Heart right ventricle (tissue), 16 donors: ENCODE measurements at places on chromosomes 2 and 18. TPM values are rescaled to one million over a fixed set of nuclear protein-coding genes. Genes with fewer than 3 reads are reported as not detected.

Gene LYG2
- not detected for total RNA-seq

DNA sequence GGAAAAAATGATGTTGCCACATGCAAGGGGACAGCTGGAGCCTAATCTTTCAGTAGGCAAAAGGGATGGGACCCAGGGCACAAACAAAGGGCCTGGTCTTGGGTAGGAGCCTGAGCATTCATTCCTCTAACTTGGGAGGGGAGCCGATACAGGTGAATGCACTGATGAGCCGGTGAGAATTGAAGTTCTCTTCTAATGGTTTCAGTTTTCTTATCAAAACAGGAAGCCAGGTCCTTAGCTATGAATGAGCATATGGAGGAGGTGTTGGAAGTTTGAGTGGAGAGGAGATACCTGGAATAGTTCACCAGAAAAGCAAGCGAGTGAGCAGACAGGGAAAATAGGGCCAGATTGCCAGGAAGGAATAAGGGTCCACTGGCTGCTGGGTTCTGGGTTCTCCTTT, 10.1 kb downstream of the DPP4 start:
- DNase-seq: no peak

DNA sequence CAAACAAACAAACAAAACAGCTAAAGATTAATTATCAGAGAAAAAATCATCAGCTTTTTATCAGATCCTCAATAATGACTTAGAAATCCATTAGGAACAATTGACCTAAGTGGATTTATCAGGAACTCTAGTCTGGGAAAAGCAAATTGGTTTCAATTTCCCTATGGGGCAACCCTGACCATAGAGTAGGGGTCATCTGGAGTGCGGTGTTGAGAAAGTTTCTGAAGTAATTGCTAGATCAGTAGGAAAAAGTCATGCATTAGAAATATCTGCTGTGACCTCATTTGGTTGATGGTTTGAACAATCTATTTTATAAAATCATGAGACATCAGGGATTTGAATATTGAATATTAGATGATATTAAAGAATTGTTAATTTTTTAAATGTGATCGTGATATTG, 507.9 kb downstream of the TXNL1 start:
- DNase-seq: no peak

GRCh38 chr2:200617156-200618053, 31.6 kb downstream of the AOX1 start:
- no peak for DNase-seq

Gene SOX11
- total RNA-seq: 1.5 TPM

Gene C2orf81
- total RNA-seq: 0.55 TPM

DNA sequence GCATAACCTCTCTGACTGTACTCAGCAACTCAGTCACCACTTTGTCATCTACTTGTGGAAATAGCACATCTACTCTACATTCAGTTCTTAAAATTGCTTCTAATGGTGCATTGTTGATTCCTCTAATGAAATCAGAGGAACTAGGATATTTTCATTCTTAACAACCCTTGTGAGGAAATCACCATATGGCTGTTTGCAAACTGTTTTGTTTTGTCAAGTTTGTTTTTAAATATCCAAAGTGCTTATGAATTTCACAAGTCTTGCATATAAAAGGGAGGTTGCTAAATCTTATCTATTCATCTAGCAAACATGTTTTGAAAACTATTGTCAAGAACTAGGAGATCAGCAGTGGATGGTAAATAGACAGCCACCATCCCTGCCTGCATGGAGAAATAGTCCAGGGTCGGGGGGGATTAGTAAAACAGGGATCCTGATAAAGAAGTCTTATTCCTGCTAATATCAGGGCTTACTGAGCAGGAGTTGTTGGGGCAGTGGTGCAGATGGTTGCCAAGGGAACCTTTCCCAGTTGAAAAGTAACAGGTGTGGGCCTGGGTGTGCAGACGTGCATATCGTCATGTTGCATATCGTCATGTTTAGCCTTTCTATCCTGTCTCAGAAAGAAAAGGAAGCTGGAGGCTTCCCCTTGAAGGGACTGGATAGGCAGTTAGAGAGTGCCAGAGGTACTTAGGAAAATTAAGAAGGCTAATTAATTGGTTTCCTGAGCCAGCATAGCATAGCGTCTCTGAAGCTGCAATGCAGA, 7.5 kb upstream of the MYO3B start:
- no peak for DNase-seq

- DNase-seq: no peak
These were observed 58.8 kb downstream of the RNF144A start for GRCh38 chr2:6975988-6976387.

Gene NPPC
- total RNA-seq: 0.47 TPM

Gene RIOK3
- total RNA-seq: 63.0 TPM

GRCh38 chr2:188629753-188630527, 338.3 kb downstream of the GULP1 start:
- no peak for DNase-seq

GRCh38 chr2:9594366-9595054, 36.3 kb downstream of the YWHAQ start:
- no peak for DNase-seq
